ENCODE measurements at places on chromosomes 7 and 10.
A peak's percentile ranks its signal among the peaks of the same experiment; 100 is the strongest.

DNA sequence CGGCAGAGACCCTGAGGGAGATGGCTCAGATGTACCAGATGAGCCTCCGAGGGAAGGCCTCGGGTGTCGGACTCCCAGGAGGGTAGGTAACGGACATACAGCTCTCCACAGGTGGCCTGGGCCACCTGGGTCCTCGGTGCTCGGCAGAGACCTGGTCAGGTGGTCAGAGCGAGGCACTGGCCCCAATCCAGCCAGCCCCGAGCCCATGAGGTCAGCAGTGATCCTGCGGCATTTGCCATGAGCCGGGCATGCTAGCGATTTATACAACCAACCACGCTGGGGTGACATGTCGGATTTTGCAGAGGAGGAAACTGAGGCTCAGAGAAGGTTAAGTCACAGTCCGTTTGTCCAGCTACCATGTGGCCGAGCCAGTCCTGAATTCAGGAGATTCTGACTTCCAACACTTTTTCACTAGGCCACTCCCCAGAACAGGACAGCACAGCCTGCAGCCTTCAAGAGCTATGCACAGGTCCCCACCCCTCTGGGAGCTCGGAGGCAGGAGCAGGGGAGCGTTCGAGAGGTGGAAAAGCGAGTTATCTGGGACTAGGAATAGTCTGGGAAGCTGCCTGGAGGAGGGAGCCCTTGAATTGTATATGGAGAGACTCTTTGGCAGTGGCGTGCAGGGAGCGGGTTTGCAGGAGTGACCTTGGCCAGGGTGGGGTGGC, 13.5 kb downstream of the LDB3 start:
- DNase-seq: no peak

GRCh38 chr10:8417631-8418030, 363.1 kb downstream of the GATA3 start:
- DNase-seq: no peak

DNA sequence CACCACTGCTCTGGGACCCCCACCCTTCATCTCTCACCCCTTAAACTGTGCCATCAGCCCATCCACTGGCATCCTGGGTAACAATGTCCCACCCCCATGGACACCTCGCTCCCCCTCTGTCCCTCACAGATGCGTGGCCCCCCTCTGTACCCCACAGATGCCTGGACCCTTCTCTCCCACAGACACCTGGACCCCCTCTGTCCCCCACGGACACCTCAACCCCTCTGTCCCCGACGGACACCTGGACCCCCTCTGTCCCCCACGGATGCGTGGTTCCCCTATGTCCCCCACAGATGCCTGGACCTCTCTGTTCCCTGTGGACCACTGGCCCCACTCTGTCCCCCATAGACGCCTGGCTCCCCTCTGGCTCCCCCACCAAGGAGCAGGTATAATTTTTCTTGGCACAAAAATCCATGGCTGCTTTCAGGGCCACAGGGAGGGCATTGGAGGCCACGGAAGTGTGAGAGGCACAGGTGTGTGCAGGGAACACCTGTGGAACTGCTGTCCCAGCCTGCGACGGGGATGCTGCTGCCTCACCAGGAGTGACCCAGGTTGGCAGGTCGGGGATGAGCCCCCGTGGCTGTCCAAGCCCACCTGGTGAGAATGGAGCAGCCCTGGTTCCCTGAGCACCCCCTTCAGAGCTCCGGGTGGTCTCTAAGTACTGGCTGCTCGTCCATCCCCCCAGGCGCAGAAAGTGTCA, 193.5 kb downstream of the PTPRN2 start:
- DNase-seq: no peak

DNA sequence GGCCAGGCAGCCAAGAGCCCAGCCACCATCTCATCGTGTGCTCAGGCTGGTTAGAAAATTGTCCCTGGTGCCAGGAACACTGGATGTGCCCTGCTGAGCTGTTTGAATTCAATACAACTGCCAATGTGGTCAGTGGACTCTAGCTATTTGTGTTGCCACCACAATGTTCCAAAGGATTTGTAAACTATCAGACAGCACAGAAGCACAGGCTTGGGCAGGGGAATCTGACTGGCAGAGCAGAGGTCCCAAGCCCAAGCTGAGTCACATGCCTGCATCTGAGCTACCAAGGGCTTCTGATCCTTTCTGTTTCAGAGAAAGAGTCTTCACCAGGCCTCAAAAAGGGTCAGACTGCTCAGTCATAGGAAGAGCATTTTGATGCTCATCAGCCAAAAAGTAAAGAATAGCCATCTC, 232.1 kb upstream of the SEMA3C start:
- no peak for DNase-seq

GRCh38 chr7:157397731-157398691, 61.2 kb downstream of the DNAJB6 start:
- DNase-seq: peak; percentile 32

DNA sequence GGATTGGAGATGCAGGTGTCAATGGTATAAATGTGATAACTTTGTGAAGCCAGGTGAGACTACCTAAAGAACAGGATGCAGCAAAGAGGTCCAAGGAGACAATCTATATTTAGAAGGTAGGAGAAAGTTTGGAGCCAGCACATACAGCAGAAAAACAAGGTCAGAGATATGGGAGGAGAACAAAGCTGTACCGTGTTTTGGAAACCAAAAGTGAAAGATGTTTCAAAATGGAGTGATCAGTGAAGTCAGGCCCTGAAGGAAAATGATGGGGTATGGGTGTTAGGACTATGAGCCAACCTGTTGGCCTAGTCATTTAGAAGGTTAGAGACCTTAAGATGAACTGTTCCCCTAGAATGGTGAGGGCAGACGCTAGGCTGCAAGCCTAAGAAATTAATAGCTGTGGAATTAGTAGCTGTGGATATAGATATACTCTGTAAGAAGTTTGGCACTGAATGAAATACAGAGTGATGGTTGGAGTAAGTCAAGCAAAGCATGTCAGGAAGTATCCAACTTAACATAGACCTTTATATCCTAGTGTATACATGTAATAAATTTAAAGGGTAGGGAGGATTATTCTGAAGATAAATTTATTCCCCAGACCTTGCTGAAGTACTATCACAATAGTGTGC, 149.8 kb upstream of the WNT16 start:
- DNase-seq: no peak

DNA sequence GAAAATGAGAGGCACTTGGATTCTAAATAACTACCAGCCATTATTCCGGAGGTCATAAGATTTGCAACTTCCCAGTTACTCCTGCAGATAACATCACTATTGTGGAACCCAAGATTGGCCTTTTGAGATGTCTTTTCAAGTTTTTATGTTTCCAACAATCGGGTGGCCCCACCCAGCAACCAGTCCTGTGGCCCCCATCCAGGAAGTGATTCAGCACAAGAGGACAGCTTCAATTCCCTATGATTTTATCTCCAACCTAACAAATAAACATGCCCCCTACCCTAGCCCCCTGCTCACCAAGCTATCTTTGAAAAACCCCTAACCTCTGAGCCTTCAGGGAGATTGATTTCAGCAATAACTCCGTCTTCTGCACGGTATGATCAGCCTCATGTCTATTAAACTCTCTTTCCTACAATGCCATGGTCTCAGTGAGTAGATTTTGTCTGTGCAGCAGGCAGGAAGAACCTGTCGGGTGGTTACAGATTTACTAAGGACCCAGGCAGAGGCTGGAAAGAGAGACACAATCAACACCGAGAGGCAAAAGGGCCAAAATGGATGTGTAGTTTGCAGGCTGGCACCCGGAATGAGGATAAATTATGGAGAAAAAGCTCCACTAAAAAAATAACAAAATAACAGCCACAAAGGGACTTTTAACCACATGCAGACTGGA, 83.9 kb upstream of the UNC5B start:
- DNase-seq: peak; percentile 14

- DNase-seq: no peak
These were observed 149.4 kb upstream of the PFKP start for GRCh38 chr10:2917926-2918325.

- no peak for DNase-seq
These were observed 29.9 kb upstream of the SMURF1 start for GRCh38 chr7:99173787-99174186.

- DNase-seq: no peak
These were observed 659 bp downstream of the FIGNL1 start for GRCh38 chr7:50449501-50449880.

DNA sequence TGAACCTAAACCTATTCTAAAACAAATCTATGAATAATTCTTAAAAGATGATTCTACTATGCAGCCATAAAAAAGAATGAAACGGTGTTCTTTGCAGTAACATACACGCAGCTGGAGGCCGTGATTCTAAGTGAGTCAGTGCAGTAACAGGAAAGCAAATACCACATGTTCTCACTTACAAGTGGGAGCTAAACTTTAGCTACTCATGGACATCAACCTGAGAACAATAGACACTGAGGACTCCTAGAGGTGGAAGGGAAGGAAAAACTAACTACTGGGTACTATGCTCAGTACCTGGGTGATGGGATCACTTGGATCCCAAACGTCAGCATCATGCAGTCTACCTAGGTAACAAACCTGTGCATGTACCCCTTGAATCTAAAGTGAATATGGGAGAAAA, 575.0 kb upstream of the MGMT start:
- DNase-seq: no peak

- no peak for DNase-seq
These were observed 23.6 kb upstream of the VSIR start for GRCh38 chr10:71796749-71797405.

DNA sequence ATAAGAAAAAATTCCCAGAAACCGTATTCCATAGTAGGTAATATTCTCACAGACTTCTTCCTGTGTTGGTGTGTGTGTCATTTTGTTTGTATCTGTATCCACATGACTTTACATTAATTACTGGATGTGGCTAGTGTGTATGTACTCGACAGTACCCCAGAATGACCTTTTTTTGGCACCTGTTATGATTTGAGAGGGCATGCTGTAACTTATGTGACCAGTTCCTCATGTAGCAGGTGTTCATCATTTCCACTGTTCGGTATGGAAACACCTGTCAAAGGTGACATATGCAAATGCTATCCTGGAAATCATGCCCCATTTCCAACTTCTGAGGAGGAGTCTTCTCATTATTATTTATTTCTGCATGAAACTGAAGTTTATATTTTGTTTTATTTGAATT, 89.3 kb downstream of the ZMYND11 start:
- DNase-seq: no peak

DNA sequence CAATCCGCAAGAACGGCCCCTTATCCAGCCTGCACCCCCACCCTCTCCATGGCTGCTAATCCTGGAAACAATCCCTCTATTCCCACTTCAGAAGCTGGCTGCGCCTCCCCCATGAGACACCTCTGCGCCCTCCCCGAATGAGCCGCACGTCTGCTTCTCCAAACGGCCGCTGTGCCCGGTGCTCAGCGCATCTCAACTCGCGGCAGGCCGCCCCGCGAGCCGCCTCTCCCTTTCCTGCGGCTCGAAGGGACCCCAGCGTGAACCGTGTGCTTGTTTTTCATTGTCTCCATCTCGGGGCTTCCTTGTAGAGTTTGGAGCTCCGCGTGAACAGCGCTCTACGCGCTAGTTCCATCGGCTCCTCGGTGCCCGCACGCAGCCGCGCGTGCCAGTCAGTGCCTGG, 20.8 kb upstream of the FXYD4 start:
- DNase-seq: no peak

DNA sequence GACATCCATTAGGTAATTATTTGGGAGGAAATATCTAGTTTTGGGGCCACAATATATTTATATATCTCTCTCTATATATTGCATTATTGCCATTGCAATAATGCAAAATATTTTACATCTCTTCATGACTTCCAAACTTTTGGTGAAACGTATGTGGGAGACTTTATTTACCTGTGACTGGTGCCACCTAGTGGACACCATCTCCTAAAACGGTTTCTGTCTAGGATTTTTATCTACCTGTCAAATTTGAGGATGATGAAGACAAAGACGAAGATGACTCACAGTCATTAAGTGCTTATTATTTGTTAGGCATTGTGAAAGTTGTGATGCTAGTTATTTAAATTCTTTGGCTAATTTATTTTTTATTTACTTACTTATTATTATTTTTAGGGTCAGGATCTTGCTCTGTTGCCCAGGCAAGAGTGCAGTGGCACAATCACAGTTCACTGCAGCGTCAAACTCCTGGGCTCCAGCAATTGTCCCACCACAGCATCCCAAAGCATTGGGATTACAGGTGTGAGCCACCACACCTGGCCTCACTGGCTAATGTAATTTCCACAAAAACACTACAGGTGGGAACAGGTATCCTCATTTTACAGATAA, 18.7 kb upstream of the CBLL1 start:
- peak; percentile 64 for DNase-seq

- DNase-seq: no peak
These were observed 1.3 kb downstream of the EGR2 start for GRCh38 chr10:62814756-62815380.

Measured in left colon (tissue), 2 donors.